Activated CD8-positive, alpha-beta memory T cell treated with anti-CD3 and anti-CD28 coated beads for 48 hours (primary cell): ENCODE measurements at places on chromosomes 6 and 20.
A peak's percentile ranks its signal among the peaks of the same experiment; 100 is the strongest.

- DNase-seq: no peak
Measured at GRCh38 chr6:6397842-6398241, 77.4 kb upstream of the F13A1 start.

DNA sequence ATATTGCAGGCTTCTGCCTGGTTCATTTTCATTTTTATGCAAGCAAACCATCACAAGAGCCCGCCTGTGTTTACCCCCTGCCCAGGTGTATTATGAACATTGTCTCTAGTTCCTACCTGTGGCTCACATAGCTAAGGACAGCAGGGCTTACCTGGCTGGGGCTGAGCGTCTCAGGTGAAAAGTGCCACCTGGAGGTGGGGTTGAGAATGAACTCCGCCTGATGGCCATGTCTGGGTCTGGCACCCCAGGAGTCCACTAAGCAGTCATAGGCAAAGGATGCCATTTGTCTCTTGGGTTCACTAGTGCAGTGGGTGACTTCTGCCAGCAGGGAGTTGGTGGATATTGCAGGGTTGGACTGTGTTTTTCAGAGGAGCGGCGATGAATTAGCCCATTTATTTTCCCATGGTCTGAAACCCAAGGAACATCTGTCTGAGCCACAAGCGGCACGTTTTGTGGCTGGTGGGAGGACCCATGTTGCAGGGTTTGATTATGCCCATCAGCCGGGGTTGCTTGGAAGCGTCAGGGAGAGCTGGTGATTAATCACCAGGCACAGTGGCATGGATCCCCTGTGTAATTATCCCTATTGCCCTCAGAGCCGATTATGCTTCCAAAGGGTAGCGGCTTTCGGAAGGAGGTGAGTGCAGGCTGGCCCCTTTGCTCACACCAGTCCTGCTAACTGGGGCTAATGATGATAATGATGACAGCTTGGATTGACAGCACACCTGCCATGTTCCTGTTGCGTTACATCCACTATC is 92.1 kb downstream of the CDH26 start:
- no peak for DNase-seq

- peak; percentile 94 for DNase-seq
Measured at GRCh38 chr20:33686100-33686983, at the start of gene E2F1. TSS of gene E2F1 (minus strand) at chr20:33686385. CDS start at chr20:33686264, 121 bp downstream.

DNA sequence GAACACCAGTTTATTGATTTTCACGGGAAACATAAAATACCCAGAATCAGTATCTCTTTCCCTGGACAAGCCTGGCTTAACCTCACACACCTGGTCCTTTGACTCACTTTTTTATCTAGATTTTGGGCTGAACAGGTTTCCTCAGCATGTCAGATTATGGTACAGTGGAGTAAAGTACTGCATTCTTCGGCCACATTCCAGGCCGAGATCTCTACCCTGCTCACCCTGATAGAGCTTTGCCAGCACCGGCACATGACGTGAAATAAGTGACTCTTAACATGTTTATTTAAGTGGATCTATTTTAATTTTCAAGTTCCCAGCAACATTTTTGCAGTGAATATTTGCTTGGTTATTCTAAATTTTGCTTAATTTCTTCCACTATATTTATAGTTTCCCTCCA is 79.0 kb upstream of the POPDC3 start:
- no peak for DNase-seq

GRCh38 chr6:158730541-158730907 is 80.7 kb downstream of the SYTL3 start:
- no peak for DNase-seq

GRCh38 chr20:55934146-55934545 is 71.2 kb downstream of the CBLN4 start:
- no peak for DNase-seq

GRCh38 chr6:116352515-116353471 is 18.0 kb upstream of the DSE start:
- DNase-seq: no peak

DNA sequence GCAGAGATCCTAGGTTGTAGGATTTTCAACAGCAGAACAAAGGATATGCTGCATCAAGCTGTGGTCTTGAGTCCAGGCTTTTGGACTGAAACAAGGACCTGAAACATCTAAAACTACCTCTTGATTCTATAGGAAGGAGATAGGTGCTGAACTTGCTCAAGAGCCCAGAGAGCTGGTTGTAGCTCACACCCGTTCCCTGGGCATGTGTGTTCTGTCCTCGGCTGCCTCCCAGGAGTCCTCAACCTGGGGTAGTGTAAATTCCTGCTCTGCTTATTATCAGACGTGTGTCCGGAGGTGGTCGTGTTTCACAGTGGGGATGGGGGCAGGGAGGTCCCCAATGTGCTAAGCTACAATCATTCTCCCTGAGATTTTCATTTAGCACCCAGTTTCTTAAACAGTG is 4.8 kb downstream of the NOP56 start:
- no peak for DNase-seq

DNA sequence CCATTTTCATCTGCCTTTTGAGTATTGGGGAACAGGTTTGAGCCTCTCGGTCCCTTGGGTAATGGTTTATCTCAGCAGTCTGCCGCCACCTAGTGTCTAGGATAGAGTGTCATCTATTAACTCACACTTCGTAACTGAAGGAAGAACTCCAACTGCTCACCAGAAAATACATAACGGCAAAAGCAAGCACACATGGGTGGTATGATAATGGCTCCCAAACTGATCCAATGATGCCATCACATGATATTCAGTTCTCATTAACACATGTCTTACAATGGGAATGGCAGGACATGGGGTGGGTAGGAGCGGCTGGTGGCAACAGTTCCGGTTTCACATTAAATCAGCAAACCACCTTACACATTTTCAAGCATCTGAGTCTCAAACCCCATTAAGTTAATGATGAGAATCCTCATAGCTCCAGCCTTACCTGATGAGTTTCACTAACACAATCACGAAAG is 110.7 kb upstream of the PHACTR1 start:
- peak; percentile 3 for DNase-seq

GRCh38 chr6:73062130-73062529 is 163.2 kb downstream of the KHDC1L start:
- no peak for DNase-seq

- no peak for DNase-seq
Measured at GRCh38 chr6:13044390-13044789, 283.9 kb downstream of the TBC1D7 start.

GRCh38 chr6:117118490-117118889 is 146.9 kb upstream of the VGLL2 start:
- DNase-seq: no peak

DNA sequence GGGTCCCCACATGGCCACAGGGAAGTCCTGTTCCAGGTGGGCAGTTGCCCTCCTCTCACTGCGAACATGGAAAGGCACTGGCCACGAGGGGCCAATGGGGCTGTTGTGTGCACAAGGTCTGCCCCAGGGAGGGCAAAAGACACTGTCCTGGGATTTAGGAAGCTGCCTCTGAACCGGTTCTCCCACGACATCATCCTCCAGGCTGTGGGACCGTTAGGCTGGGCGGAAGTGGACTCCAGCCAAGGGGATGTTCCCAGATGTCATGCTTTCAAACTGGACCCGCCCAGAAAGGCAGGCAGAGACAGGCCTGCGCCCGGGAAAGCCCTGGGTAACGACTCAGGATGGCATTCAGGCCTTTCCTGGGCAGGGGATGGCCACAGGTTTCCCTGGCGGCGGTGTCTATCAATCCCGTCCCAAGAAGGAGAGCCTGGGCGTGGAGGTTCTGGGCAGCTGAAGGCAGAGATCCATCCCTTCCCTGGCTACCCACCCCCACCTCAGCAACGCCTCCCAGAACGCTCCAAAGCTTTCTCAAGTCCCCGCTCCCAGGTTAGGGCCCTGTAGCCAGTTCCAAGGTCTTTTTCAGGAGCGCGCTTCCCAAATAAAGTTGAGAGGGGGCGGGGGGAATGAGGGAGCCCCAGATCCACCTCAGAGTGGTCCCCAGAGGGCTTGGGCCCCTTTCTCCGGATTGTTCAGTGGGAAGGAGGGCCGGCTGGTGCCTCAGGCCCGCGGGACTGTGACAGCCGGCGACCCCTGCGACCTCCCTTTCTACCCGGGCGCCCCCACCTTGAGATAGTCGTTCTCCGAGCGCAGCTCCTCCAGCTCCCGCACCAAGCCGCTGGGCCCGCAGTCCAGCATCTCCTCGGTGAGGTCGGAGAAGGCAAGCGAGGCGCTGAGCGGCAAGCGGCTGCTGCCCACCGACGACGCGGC is 13.8 kb upstream of the TLDC2 start:
- no peak for DNase-seq

DNA sequence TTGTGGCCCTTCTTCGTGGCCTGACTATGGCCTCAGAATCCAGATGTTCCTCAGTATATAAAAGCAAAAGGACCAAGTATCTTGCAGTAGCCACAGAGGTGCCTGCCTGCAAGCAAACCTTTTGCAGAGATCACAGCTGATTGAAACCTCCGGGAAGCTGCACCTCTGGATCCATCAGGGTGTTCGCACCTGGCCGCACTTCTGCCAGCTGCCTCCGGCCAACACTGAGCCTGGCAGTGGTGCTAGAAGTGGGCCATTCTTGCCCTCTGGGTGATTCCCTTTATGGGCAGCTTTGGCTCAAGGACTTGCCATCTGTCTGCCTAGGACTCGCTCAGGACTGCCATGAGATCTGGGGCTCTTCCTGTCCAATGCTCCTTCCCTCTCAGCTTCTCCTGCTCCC is 214.6 kb upstream of the ECI2 start:
- DNase-seq: no peak
